ENCODE measurements at places on chromosomes 11 and 22. TPM values are rescaled to one million over a fixed set of nuclear protein-coding genes. Genes with fewer than 3 reads are reported as not detected.

Gene CASP1
- 10.1 TPM for total RNA-seq

DNA sequence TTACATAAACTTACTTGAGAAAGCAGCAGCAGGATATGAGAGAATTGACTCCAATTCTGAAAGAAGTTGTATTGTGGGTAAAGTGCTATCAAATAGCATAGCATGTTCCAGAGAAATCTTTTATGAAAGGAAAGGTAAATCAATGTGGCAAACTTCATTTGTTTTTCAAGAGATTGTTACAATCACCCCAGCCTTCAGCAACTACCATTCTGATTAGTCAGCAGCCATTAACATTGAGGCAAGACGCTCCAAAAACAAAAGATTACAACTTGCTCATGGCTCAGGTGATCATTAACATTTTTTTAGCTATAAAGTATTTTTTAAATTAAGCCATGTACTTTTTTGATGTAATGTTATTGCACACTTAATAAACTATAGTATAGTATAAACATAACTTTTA, 357.2 kb downstream of the TMEM135 start:
- DNase-seq: no peak

Gene CLCF1
- 7.5 TPM for total RNA-seq

Gene VWCE
- total RNA-seq: 0.47 TPM

- DNase-seq: no peak
Measured at GRCh38 chr11:34627197-34627596, 6.3 kb downstream of the EHF start.

Gene OR8G5
- not detected for total RNA-seq

Gene SERPING1
- total RNA-seq: 61.8 TPM

GRCh38 chr11:16080688-16081381, 275.5 kb downstream of the SOX6 start:
- DNase-seq: no peak

Gene P2RX6
- total RNA-seq: 0.42 TPM

DNA sequence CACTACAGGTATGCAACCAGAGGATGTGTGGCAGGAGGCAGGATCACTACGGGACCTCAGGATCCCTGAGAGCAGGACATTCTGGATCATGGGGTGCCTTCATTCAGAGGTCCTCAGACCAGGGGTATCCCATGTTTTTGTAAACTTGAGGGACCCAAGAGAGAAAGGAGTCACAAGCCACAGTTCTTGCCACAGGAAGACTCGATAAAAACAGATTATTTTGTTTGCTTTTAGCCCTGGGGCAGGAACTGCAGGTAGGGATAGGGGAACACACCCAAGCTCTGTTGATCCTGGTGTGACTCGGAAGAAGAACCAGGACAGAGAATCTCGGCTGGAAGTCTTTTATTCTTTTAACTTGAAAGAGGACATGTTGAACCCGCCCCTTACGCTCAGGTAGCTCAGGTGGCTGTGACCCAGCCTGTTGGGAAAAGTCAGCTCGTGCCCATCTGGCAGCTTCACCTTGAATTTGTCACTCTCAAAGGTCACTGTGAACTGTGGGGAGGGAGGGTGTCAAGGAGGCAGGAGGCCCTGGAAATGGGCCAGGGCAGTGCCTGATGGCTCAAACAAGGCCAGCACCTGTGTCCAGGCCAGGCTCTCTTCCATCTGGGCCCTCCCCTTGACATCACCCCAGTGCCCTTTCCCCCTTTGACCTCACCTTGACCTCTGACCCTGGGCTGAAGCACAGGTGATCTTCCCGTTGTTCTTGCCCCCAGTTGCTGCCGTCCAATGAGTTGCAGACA, 9.8 kb downstream of the LGALS2 start:
- DNase-seq: peak; percentile 48

GRCh38 chr22:39122772-39123470, 25.9 kb downstream of the APOBEC3H start:
- no peak for DNase-seq

Gene RTN4RL2
- total RNA-seq: 3.6 TPM

Gene KRTAP5-8
- total RNA-seq: not detected

Gene P2RX3
- not detected for total RNA-seq

- no peak for DNase-seq
Measured at GRCh38 chr22:34068001-34068400, 147.7 kb upstream of the LARGE1 start.

DNA sequence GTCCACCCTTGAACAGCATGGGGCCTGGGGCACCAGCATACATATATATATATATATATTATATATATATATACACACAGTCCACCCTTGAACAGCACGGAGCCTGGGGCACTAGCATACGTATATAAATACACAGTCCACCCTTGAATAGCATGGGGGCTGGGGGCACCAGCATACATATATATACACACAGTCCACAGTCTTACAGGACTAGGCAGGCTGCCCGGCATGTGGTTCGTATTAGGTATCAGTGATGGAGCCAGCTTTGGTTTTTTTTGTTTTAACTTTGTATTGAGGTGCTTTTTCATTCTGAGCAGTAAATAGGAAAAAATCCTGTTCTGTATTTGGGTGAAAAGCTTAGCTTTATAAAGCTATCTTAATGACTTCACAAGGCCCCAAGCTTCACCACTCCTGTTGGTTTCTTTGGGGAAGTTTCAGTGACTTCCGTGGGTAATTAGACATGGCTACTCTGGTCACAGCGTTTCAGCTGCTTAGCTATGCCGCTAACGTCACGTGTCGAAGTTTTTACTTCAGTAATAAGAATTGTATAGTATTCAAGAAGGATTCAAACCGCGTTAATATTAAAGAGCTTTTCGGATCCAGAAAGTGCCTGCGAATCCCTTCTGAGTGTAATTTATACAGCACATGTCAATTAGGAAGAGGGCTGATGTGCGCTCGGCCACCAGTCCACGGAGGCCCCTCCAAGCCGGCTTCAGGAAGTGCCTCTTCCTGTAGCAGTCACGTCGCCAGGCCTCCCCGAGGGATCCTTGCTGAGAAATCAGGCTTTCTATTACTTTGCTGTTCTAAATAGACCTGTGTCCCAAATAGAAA, 179.7 kb downstream of the TBC1D22A start:
- no peak for DNase-seq

Gene PATE4
- total RNA-seq: not detected

GRCh38 chr11:69437876-69438205, 43.6 kb upstream of the LINC01488 start:
- DNase-seq: no peak

GRCh38 chr11:8719211-8719649, 36.6 kb downstream of the RPL27A start:
- peak; percentile 48 for DNase-seq

All from Calu3 (cell line).